Stimulated activated CD8-positive, alpha-beta memory T cell treated with anti-CD3 and anti-CD28 coated beads, Interleukin-12 subunit alpha, Interleukin-12 subunit beta, amount 100 ng/mL, for 4 hours (primary cell): ENCODE measurements at places on chromosomes 5 and 9.

DNA sequence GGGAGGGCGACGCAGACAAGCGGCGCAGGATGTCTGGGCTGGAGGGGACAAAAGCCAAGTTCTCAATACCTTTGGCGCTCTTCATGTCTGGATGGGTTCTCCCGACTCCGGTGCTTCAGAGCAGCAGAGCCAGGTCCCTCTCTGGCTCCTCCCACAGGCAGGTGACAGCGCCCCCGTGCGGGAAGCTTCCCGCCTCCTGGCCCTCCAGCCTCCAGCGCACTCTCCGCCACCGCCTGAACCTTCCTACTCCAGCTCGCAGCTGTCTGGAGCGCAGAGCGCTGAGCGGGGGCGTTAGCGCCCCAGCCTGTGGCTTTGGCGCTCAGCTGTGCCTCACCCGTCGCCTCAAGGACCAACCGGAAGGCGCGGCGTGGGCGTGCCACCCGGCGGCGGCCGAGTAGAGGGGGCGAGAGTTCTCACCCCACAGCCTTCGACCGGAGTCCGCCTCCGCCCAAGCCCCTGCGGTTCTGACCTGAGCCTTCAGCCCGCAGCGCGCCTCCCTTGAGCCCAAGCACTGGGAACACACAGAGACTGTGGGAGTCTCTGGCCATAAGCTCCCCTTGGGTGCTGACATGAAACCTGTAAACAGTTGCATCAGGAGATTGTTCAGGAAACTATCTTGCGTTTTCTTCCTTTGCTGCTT is at the start of gene SLCO4C1:
SLCO4C1 (minus strand) TSS at position 107 of the 640 bp plus-strand sequence; CDS start at position 85, 22 bp downstream.
- DNase-seq, result peak; percentile 64

DNA sequence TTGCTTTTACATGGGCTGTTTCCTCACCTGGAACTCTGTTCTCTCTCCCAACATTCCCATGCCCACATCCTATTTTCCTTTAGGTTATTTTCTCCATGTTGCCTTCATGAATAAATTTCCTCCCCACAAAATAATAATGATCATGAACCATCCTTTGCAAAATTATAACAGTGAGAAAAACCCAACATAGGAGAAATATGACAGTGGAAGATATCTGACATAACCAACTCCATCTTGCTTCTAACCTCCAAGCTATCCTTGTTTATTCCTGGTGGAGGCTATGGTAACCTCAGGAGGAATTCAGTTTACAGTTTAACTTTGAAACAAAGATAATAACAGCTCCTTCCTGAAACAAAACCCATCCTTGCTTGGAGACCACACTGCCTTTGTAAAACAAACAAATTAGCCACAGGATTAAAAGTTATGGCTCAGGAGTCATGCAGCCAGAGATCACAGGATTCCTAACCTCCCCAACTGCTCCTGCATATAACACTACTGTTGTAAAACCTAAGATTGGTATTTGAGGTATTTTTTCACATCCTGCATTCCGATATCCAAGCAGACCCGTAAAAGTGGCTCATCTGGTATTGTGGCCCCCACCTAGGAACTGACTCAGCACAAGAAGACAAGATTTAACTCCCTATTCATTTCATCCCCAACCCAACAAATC is 212.4 kb downstream of the TRIM32 start:
- no peak for DNase-seq

- DNase-seq, result no peak
These were observed 9.7 kb downstream of the AFF4 start for GRCh38 chr5:132953710-132954109.

DNA sequence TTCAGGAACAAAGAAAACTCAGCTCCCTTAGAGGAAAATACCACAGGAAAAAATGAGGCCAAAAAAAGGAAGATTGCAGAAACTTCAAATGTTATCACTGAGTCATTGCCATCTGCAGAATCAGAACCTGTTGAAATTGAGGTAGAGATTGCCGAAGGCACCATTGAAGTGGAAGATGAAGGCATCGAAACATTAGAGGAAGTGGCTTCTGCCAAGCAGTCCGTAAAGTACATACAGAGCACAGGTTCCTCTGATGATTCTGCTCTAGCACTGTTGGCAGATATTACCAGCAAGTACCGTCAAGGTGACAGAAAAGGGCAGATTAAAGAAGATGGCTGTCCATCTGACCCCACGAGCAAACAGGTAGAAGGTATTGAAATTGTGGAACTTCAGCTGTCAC is 30.8 kb upstream of the NIM1K start:
- no peak for DNase-seq
